ENCODE measurements at places on chromosomes 13 and 19.
A peak's percentile ranks its signal among the peaks of the same experiment; 100 is the strongest.

DNA sequence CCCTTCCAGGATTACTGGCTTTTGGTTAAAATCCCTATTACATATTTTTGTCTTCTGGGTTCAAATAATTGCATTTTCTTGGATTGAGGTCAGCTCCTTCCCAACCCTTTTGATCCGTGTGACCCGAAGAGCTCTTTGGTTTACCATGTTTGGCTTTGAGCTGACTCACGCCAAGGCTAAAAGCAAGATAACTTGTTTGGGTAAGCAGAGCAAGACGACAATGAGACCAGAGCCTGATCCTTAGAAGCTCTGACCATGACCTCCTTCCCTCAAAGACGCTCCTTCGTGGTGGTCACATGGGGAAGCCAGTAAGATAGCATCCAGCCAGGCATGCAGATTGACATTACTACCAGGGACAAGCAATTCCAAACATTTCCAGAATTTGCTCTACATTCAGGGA lies 153.8 kb downstream of the DCT start:
- peak; percentile 78 for DNase-seq

GRCh38 chr13:80367473-80367872 lies 26.5 kb upstream of the SPRY2 start:
- DNase-seq: no peak

DNA sequence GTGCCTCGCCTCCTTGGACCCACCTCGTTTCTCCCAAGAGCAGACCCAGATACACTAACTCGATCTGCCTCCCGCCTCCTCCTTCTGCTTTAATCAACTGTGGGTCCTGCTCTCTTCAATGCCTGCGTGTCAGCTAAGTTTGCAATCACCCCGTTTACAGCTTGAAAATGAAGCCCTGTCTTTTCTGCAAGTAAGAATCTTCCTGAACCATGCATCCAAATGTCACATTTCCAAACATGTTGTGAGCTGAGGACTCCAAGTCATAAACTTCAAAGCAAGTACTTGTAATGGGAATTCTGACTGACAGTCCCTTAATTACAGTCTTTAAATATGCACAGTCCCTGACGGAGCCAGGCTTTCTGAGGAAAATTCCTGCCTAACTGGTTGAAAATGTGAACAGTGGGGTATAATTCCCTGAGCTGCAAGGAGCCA lies 154.9 kb upstream of the UQCRFS1 start:
- DNase-seq: no peak

- no peak for DNase-seq
Measured at GRCh38 chr13:63044589-63045313, 1629.1 kb upstream of the PCDH20 start.

- peak; percentile 23 for DNase-seq
Measured at GRCh38 chr13:57630661-57631595, 616 bp upstream of the PCDH17 start.

DNA sequence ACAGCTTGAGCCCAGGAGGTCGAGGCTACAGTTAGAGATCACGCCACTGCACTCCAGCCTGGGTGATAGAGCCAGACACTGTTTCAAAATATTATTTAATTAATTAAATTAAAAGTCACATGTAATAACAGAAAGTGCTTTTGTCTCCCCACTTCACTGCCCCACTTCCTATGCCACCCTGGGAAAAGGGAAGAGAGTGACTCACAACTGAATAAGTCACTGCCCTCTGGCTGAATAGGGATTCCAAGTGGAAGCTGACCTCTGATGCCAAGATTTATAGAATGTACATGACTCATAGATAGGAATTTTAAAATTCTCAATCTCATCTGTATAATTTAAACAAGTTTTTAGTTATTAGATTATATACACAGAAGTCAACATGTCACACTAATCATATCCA lies 22.2 kb upstream of the ERVV-1 start:
- peak; percentile 51 for DNase-seq

- DNase-seq: peak; percentile 51
Measured at GRCh38 chr13:106352850-106353249, 182.6 kb downstream of the EFNB2 start.

- peak; percentile 51 for DNase-seq
Measured at GRCh38 chr19:31348481-31349159, 616 bp downstream of the TSHZ3 start.

- peak; percentile 59 for DNase-seq
Measured at GRCh38 chr19:16778796-16779411, 50.3 kb upstream of the SIN3B start.

- peak; percentile 46 for DNase-seq
Measured at GRCh38 chr19:1259206-1259875, 9.8 kb upstream of the CIRBP start.

DNA sequence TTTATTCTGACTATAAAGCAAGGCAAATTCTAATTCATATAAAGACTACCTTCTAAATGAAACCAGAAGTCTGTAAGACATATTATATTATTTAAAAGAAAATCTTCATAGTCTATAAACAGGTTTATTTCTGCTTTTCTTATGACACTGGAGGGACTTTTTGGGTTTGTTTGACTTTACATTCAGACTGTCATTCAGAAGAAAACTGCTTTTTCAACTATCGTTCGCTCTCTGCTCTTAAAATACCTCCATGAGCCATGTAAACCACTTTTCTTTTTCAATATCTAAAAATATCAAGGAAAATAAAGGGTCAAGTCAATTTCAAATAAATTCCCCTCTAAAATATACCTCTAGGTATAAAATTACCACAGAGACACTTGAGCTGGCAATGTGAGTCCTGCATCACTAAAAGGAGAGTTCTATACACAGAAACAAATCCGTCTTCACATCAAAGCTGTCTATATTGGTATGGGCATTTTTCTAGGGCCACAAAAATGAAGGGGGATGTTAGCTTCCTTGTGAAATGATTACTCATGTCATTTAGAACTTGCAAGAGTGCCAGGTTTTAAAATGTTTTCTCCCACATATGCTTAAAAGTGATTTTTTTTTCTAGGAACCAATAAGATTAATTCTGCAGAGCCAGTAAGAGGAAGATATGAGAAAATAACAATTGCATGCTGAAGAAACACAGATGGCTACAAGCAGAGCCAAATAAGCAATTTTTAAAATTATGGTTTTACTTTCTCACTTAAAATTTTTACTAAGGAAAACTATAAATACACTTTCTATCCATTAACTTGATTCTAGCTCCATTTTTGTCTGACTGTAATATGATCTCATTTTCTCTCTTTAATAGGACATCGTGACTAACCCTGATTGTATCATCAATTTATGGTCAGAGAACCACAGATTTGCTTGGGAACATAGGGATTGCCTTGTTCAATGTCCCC lies 181.8 kb downstream of the TBC1D4 start:
- peak; percentile 79 for DNase-seq

- DNase-seq: no peak
Measured at GRCh38 chr13:50970956-50971355, 61.4 kb downstream of the RNASEH2B start.

DNA sequence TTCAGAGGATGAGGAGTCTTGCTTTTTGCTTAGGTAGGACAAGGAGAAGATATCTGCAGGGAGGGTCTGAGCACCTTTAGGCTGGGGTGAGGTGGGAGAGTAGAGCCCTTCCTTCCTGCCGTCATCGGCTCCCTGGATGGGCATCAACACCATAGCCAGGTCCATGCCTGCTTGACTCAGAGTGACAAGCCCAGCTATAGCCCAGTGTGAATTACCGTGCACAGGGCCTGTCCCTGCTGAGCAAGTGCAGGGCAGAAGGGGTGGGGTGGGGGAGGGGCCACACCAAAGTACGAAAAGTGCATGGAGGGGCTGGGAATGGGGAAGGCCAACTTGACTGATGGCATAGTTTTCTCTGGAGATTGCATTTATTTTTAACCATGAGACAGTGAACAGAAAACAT lies 30.3 kb upstream of the RNF113B start:
- DNase-seq: peak; percentile 41

- DNase-seq: no peak
Measured at GRCh38 chr19:30332445-30333234, 39.5 kb upstream of the ZNF536 start.

DNA sequence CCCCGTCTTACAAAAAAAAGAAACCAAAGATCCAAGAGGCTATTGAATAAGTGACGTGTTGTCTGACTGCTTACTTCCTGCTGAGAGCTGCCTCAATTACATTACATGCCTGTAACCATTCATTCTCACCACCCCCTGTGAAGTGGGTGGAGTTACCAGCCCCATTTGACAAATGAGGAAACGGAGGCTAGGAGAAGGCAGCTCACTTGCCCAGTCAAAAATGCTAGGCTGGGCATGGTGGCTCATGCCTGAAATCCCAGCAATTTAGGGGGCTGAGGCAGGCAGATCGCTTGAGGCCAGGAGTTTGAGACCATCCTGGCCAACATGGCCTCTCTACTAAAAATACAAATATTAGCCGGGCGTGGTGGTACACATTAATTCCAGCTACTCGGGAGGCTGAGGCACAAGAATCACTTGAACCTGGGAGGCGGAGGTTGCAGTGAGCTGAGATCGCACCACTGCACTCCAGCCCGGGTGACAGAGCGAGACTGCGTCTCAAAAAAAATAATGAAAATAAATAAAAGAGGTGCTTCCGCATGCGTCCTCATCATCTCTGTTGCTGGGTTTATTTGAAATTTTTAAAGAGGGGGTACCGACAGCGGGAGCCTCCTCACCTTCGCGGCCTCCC lies 499 bp downstream of the LSM7 start:
- peak; percentile 96 for DNase-seq

DNA sequence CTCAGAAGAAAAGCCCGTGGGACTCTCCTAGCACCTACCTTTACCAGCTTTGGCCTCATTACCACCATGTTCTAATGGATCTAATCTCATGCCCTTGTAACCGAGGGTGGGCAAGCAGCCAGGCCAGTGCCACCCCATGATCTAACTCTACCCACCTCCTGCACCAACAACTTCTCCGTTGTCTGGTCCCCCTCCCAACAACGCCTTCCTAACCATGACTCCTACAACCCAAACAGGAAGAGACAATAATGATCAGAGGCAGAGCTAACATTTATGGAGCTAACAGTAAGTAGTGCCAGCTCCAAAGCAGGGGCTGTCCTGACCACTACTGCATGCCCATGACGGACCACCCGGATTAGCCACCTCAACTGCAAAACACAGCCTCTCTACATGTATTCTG lies 3.5 kb downstream of the USP12 start:
- DNase-seq: no peak

- no peak for DNase-seq
Measured at GRCh38 chr13:32253911-32254399, 61.2 kb downstream of the ZAR1L start.

GRCh38 chr19:41709951-41710645 lies 1.7 kb downstream of the CEACAM5 start:
- no peak for DNase-seq

- no peak for DNase-seq
Measured at GRCh38 chr19:5700455-5701092, 10.5 kb downstream of the RPL36 start.

- DNase-seq: peak; percentile 20
Measured at GRCh38 chr13:99123101-99124045, 77.3 kb upstream of the UBAC2 start.

Measured in iris pigment epithelial cell (primary cell).